ENCODE measurements at places on chromosomes 12 and 14. TPM values are rescaled to one million over a fixed set of nuclear protein-coding genes. Genes with fewer than 3 reads are reported as not detected.

- no peak for DNase-seq
These were observed 192.5 kb downstream of the KCNA5 start for GRCh38 chr12:5236022-5236640.

GRCh38 chr12:52081263-52081733 is 1.8 kb downstream of the SMIM41 start:
- DNase-seq: peak; percentile 82

- DNase-seq: no peak
These were observed 25.1 kb downstream of the CDKL1 start for GRCh38 chr14:50371546-50371945.

- DNase-seq: no peak
These were observed 343.3 kb downstream of the MDGA2 start for GRCh38 chr14:47332106-47332505.

DNA sequence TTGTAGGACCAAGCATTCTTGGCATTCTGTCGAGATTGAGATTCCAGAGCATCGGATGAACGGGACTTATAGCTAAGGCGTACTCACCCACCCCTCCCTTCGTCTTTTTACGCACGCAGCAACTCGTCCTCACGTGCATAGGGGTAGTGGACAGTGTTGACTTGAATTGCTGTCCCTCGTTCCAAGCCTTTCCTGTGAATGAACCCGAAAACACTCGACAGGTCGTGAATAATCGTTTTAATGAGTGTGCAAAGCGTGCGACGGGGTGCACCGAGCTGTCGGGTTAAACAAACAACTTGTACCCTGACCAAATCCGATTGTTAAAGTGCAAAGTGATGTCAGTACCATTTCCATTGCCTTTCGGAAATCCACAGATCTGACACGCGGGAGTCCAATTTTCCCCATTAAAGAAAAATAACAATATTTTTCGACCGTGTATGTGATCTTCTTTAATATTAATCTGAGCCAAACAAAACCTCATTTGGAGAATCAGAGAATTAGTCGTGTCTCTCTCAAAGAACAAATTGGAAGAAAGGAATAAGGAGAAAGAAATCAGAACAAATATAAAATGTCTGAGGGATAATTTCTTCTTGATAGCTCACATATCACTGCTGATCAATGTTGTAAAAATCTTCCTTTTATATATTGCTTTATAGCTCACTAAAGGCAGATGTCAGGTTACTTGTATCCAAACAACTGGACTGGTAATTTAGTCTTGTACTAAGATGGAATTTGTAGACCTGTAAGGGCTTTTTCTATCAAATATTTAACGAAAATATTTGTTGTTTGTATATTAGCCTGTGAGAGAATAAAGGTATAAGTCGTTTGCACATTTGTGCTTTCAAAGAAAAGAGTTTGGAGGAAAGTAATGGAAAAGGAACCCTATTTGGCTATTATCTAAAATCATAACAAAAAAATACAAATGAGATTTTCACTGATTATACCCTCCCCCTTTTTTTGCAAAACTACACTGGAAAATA is 11.8 kb downstream of the FOXG1 start:
- DNase-seq: no peak

DNA sequence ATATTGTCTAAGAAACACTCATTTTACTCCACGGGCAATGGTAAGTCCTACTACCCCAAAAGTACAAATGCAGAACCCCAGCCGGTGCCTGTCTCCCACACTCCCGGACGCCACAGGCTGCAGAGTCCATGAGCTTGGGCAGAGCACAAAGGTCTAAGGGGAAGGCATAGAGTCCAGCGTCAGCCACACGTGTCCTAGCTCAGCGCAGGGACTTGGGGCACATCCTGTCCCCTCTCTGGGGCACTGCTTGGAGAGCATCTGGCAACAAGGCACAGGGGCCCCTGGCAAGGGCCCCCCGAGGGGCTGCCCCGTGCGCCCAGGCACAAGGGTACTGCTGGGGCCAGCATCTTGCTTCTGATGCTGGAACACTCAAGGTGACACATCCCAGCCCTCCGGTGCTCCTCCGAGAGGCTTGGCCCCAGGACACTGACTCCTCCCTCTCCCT is 58.4 kb downstream of the BCL11B start:
- DNase-seq: no peak

DNA sequence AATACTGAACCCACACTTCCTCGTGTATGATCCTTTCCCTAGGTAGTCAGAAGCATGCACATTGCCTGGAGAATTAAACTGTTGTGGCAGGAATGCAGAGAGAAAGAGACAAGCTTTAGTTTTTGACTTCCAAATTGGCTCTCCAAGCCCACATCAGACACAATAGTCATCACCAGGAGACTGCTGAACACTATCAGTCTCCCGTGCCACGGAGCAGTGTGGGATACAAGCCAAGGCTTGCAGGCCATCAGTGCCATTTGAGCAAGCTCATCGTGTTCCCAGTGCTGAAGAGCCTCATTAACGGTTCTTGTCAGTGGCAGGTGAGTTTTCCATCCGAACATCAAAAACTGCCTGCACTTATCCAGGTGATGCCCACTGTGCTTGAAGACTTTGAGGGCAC is 410.8 kb downstream of the NAV3 start:
- no peak for DNase-seq

The ABCC9 gene
- total RNA-seq: not detected

GRCh38 chr12:111606767-111607230 is 7.7 kb upstream of the ATXN2 start:
- DNase-seq: no peak

Measured in Karpas-422 (cell line).